ENCODE measurements at places on chromosomes 5 and 9. TPM values are rescaled to one million over a fixed set of nuclear protein-coding genes. Genes with fewer than 3 reads are reported as not detected.

DENND4C gene
- total RNA-seq: 22.6 TPM

GLDC gene
- 14.3 TPM for total RNA-seq

SLC1A3 gene
- total RNA-seq: not detected

CKMT2 gene
- not detected for total RNA-seq

DMRT3 gene
- total RNA-seq: not detected

GRM6 gene
- total RNA-seq: not detected

OLFM1 gene
- total RNA-seq: 2.6 TPM

ESM1 gene
- not detected for total RNA-seq

ENTREP1 gene
- total RNA-seq: not detected

ST6GALNAC4 gene
- total RNA-seq: 18.1 TPM

FBN2 gene
- not detected for total RNA-seq

RPL37 gene
- total RNA-seq: 170 TPM

GDA gene
- 26.3 TPM for total RNA-seq

C9orf50 gene
- total RNA-seq: not detected

Measured in Caki2 (cell line).